SJSA1 (cell line): ENCODE measurements at places on chromosomes 4 and X. TPM values are rescaled to one million over a fixed set of nuclear protein-coding genes. Genes with fewer than 3 reads are reported as not detected.

CLCN4 gene
- 6.6 and 10.9 TPM in 2 replicates for total RNA-seq

MID1 gene
- 9.4 and 14.8 TPM in 2 replicates for total RNA-seq

DNA sequence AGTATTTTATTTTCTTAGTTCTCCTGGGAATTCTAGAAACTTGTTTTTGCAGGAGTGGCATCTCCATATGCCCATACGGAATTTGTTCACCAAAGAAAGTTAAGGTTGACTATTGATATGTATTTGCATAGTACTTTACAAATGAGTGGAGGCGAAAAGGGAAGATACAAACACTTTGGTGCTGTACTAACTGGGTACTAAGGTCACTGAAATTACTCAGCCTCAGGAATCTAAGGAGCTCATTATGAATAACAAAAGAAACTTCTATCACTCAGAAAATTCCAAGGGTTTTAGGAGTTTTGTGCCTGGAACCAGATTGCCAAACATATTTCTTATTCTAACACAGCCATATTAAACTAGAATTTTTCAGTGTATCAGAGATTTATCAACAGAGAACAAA, 27.4 kb upstream of the TMPRSS11B start:
- DNase-seq: peak; percentile 12

DNA sequence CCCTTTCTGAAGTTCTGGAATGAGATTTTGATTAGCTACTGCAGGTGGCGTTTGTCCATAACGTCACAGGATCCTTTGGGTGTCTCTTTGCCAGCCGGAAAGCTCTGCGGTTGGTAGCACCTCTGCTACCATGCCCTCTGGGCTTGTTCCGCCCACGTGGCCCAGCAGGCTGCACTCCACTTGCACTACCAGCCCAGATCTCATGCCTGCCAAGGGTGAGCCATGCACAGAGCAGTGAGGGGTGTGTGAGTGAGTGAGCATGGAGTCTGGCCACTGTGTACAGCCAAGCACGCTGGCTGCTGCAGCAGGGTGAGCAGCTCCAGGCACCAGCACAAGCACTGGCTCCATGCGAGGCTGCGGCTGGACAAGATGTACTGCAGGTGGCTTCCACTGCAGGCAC, 6.6 kb upstream of the HNRNPD start:
- no peak for DNase-seq

GRCh38 chrX:153984351-153985178, 12.0 kb downstream of the TMEM187 start:
- DNase-seq: no peak

DNA sequence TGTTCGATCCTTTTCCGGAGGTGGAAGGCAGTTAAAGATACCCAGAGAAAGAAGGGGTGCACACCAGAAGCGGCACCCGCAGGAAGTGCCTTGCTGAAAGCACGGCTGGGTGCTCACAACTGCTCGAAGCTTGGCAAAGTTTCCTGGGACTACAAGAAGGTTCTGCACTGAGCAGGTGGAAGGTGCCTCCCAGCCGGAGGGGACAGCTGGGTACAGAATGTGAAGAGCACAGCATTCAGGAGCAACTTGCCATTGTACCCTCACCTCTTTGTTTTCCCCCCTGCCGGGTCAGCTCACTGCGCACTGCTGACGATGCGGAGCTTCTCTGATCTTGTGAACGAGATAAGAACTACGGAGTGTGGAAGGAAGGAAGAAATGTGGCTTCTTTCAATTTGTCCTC, 289.2 kb downstream of the FBXW7 start:
- no peak for DNase-seq
